Pulmonary artery endothelial cell (primary cell): ENCODE measurements at places on chromosomes 12 and 14.

- DNase-seq = no peak
These were observed 15.4 kb downstream of the HSP90AA1 start for GRCh38 chr14:102071283-102071998.

GRCh38 chr14:23430723-23431085, 4.8 kb downstream of the MYH7 start:
- DNase-seq = no peak

- no peak for DNase-seq
These were observed 33.9 kb upstream of the PPM1A start for GRCh38 chr14:60215127-60215444.

DNA sequence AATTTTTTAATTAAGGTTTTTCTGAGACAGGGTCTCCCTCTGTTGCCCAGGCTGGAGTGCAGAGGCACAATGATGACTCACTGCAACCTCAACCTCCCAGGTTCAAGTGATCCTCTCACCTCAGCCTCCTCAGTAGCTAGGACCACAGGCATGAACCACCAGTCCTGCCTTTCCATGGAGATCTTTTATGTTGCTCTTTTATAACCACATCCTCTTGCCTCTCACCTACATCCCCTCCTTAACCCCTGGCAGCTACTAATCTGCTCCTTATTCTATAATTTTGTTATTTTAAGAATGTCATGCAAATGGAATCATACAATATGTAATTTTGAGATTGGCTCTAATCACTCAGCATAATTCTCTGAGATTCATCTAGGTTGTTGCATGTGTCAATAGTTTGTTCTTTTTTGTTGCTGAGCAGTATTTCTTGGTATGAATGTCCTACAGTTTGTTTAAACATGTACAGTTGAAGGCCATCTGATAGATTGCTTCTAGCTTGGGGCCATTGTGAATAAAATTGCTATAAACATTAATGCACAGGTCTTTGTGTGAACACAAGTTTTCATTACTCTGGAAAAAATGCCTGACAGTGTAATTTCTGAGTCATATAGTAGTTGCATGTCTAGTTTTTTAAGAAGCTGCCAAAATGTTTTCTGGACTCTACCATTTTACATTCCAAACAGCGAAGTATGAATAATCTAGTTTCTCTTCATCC, 249.2 kb upstream of the AMIGO2 start:
- no peak for DNase-seq

DNA sequence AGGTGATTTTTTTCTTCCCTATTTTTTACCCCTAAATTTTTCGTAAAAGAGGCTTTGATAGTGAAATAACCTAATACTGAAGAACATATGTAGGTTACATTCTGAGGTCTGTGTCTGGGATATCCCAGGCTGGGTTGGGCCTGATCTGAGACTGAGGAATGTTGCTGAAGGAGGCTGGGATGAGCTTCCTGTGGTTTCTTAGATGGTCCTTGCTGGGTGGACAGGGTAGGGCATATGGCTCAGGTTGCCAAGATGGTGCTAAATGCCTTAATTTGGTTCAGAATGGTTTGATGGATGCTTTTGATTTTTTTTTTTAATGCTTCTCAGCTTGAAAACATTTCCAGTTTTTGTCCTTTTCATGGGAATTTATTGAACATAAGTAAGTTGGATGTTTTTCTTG, 124.6 kb upstream of the PMCH start:
- no peak for DNase-seq

GRCh38 chr12:26088998-26089397, 35.8 kb downstream of the BHLHE41 start:
- DNase-seq = no peak

DNA sequence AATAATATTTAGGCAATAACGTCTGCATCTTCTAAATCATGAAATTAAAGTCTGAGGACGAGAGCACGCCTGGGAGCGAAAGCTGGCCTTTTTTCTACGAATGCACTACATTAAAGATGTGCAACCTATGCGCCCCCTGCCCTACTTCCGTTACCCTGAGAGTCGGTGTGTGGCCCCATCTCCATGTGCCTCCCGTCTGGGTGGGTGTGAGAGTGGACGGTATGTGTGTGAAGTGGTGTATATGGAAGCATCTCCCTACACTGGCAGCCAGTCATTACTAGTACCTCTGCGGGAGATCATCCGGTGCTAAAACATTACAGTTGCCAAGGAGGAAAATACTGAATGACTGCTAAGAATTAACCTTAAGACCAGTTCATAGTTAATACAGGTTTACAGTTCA, 19.3 kb downstream of the CKB start:
- DNase-seq = no peak

- no peak for DNase-seq
These were observed 89.9 kb downstream of the BORCS5 start for GRCh38 chr12:12446786-12447185.

DNA sequence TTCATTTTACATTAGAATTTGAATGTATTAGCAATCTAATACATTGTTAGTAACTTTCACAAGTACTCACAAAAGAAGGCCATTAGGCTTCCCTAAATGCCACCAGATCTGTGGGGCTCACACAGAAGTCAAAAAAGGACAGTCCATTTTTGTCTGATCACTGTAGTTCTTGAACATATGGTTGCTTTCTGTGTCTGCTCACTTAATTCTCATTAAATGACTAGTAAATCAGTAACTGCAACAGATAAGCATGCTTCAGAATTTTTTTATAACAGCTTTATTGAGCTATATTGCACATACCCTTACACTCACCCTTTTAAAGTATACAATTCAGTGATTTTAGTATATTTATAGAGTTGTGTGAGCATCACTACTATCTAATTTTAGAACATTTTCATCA, 71.4 kb downstream of the DENND5B start:
- no peak for DNase-seq

- DNase-seq = no peak
These were observed 1083.2 kb downstream of the FLRT2 start for GRCh38 chr14:86613126-86613525.

DNA sequence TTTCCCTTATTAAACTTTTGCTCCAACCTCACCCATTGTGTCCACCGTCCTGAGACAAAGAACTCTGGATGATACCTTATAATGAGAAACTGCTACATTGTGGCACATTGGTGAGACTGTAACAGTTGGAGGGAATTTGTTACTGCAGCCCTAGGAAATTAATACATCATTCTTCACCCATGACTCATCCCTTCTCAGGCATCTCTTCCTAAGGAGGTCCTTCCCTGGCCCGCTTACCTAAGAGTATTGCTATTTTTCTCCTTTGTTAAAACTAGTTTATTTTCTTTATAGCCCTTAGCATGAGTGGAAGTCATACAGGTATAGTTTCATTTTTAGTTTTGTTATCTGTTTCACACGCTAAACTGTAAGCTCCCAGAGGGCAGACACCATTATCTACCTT, 87.1 kb downstream of the TMEM260 start:
- peak; percentile 15 for DNase-seq

GRCh38 chr12:2283916-2284315, 231.1 kb downstream of the CACNA1C start:
- no peak for DNase-seq

GRCh38 chr12:25130741-25131188, 64.2 kb downstream of the DNAI7 start:
- DNase-seq = peak; percentile 10

DNA sequence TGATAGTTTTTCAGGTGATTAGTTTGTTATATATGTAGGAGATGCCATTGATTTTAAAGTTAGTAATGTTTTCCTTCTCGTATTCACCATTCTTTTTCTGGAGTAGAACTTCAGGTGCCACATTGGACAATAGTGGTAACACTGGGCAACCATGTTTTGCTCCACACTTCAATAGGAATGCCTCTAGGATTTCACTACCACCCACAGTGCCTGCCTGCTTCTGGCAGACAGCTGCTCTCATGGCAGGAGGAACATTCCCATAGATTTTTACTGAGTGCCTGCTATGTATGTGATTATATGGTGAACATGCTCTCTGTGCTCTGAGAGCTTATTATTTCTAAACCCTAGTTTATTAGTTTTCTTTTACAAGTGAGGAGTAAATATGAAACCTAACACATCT, 53.7 kb downstream of the GCH1 start:
- DNase-seq = no peak
